B cell (primary cell): ENCODE measurements at places on chromosomes 16 and 17.

DNA sequence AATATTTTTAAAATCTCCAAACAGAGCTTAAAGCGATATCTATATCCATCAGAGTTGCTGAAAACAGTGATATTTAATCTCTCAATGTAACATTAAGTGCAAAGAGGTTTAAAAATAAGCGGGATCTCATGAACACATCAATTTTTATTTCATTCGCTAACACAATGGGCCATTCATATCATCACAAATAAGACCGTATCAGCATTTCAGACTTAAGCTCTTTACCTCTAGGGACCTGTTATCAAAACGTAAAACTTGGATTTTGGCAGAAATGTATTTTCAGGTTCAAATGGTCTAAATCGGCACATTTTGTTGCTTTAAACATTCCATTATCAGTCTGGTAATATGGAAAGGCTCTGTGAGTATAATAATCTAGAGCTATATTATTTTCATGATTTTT, 77.9 kb downstream of the TOX3 start:
- DNase-seq, result no peak

GRCh38 chr17:37092701-37093100, 143.9 kb downstream of the AATF start:
- no peak for DNase-seq

- no peak for DNase-seq
Measured at GRCh38 chr16:56589141-56590039, at the start of gene MT3. MT3 (plus strand) TSS chr16:56589528; CDS start chr16:56589591, 63 bp downstream.

DNA sequence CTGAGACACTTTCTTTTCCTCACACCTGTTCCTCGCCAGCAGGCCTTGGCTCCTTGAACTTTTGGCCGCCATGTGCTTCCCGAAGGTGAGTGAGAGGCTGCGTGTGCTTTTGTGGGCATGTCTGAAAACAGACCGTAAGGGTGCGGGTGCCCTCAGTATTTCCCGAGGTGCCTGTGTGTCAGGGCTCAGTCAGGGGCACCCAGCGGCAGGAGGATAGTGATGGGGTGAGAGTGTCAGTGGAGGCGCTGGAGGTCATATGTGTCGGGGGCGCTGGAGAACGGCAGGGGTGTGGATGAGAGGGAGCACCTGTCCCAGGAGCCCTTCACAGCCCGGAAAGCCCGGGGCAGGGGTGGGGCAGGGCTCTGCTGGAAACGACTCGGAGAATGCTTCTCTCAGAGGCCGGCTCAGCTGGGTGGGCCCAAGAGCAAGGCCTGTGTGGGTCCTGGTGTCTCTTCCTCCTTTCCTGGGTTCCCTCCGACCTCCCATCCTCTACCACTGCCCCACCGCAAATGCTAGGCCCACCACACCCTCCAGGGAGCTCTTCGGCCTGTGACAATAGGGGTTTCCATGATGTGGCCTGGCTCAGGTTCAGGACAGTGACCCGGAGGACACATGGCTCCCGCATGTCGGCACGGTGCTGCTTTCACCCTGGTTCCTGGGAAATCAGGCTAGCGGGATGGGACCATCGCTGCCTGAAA, 451 bp downstream of the IL32 start:
- no peak for DNase-seq

- DNase-seq, result no peak
Measured at GRCh38 chr17:3335876-3336275, 37.7 kb upstream of the OR3A1 start.

GRCh38 chr16:87543436-87544191, 50.8 kb upstream of the ZCCHC14 start:
- DNase-seq, result no peak

GRCh38 chr16:72989579-72990551, 58.1 kb downstream of the ZFHX3 start:
- no peak for DNase-seq

GRCh38 chr17:410543-411401, 58.2 kb upstream of the RPH3AL start:
- no peak for DNase-seq

DNA sequence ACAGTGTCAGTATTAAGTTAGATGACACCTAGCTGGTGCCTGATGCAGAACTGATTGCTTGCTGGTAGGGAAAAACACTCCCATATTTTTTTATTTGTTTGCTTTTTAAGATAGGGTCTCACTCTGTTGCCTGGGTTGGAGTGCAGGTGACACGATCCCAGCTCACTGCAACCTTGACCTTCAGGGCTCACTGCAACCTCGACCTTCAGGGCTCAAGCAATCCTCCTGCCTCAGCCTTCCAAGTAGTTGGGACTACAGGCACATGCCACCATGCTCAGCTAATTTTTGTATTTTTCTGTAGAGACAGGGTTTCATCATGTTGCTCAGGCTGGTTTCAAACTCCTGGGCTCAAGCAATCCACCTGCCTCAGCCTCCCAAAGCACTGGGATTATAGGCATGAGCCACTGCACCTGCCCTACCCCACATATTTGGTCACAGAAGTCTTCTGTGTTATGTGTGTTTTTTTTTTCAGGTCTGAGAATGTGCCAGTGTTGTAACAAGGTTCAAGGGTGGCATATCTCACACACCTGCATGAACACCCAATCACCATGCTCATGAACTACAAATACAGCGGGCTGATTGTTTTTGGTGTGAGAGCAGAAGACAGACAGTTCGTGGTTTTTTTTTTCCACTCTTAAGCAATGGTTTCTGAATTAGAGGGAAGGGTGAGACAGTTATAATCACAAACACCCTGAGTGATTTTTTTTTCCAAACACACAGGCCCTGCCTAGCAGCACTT, 22.8 kb downstream of the SPAG9 start:
- no peak for DNase-seq

DNA sequence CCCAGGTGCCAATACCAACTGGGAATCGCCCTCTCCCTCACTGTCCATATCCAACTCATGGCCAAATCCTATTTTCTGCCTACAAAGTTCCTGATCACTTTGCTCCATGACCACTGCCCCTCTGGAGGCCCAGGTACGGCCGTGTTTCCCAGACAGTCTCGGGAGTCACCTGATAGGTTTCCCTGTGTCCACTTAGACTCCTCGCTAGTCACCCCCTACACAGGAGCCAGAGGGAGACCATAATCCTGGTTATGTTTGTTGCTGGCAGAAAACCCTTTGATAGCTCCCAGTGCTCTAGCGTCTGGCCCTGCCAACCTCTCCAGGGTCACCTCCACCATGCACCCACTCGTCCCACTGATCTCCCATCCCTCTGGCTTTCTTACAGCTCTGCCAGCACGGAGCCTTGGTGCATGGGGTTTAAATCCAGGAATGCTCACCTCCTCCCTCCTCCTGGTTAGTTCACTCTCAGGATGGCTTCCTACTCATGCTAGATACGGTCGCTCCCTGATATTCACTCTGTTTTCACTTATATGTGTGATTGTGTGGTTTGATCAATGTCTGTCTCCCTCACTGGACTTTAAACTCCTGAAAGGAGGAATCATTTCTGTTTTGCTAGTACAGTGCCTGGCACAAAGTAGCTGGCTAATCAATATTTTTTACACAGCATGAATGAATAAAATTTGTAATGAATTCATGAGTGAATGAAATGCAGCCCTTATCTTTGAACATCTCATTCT, 7.5 kb upstream of the CALB2 start:
- DNase-seq, result no peak

GRCh38 chr16:66344533-66345145, 21.9 kb upstream of the CDH5 start:
- peak; percentile 37 for DNase-seq

- no peak for DNase-seq
Measured at GRCh38 chr17:65261682-65262636, 124.8 kb downstream of the RGS9 start.

GRCh38 chr16:48907906-48908634, 298.1 kb upstream of the N4BP1 start:
- no peak for DNase-seq

- DNase-seq, result no peak
Measured at GRCh38 chr16:10923650-10924214, 18.5 kb downstream of the DEXI start.

DNA sequence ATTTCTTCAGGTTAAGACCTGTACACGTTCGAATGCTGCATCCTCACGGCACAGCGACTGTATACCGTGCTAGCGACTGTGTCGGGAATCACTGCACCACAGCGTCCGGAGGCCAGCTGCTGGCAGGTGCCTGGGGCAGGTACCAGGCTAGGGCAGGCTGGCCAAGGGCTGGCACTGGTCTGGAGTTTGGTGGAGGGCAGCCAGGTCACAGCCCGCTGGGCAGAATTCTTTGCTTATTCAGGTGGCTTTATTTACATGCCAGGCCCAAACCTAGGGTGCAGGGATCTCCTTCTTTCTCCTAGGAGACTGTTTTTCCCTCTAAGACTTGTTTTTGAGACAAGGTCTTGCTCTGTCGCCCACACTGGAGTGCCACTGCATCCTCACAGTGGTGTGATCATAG, 37.9 kb downstream of the COTL1 start:
- DNase-seq, result no peak
